ENCODE measurements at places on chromosomes 6 and 20. TPM values are rescaled to one million over a fixed set of nuclear protein-coding genes. Genes with fewer than 3 reads are reported as not detected.

DNA sequence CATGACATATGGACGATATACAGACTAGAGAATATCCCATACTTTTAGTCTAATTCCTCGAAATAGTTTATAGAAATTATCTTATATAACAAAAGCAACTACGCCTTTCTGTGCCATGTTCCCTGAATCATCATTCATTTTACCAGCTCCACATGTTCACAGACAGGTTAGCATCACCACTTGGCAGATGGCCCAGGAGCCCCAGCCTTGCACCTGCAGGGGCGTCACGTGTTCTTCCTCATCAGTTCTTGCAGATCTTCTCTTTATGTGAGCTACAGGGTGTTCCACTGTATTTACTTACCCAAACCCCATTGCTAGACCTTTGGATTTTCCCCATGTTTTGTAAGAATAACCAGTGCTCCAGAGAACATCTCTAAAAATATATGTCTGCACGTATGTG lies 12.6 kb upstream of the BNIP5 start:
- DNase-seq: no peak

DNA sequence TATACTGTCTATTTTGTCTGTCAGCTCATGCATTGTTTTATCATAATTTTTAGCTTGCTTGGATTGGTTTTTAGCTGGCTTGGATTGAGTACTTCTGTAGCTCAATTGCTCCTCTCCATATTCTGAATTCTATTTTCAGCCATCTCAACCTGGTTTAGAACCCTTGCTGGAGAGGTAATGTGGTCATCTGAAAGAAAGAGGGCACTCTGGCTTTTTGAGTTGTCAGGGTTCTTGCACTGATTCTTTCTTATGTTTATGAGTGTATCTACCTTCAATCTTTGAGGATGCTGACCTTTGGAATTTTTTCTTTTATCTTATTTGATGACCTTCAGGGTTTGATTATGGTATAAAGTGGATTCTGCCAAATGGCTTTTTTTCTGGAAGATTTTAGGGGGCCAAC lies 632.7 kb upstream of the ID4 start:
- DNase-seq: no peak

GRCh38 chr20:48930035-48930434 lies 8.5 kb downstream of the ARFGEF2 start:
- DNase-seq: no peak

DNA sequence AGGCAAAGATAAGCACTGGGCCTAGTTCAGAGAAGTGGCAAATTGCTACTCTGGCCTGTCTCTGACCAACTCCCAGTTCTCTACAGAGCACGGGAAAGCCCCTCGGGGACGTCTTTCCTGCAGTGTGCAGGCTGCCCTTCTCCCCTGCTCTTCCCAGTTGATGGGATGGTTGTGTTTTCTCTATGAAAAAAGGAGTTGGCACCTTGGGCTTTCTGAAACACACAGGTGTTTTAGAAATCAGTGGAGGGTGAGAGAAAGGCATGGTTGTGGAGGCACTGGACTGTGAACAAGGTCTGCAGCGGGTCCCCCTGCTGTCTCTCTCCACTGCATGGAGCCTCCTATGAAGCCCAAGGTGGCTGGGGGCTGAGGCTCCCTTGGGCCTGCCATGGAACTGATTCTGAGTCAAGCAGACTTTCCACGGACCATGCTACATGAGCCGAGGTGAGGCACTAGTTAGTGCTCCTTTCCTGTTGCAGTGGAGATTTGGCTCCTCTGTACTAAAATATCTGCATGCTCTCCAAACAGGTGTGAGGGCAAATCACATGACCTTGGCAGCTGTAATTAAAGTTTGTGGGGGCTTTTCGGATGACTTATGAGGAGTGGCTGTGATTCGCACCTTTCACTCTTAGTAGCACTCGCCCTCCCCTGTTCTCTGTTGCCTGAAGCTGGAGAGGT lies 16.3 kb downstream of the GTSF1L start:
- DNase-seq: no peak

DNA sequence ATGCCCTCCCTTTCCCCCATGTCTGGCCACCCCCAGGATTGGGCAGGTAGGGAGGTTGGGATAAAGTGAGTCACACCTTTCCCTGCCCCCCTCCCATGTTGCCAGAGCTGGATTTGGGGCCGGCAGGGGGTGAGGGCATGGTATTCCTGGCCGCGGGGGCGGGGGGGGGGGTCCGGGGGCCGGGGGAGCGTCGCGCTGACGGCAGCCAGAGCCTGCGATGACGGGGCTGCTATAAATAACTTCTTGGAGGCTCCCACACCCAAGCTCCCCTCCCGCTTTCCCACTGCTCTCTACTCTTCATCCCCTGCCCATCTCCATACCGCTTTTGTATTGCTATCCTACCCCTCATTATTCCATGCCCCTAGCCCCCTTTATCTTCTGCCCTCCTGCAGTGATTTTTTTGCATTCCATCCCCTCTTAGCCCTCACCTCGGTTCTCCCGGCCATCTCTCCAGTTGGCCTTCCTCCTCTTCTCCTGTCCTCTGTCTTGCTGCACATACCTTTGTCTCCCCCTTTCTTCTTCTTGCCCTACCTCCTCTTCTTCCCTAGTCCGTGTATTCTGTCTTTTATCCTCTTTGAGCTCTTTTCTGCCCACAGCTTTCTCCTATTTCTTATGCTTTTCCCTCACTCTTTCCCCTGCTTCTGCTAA lies 13.8 kb downstream of the SYNGAP1 start:
- DNase-seq: no peak

DNA sequence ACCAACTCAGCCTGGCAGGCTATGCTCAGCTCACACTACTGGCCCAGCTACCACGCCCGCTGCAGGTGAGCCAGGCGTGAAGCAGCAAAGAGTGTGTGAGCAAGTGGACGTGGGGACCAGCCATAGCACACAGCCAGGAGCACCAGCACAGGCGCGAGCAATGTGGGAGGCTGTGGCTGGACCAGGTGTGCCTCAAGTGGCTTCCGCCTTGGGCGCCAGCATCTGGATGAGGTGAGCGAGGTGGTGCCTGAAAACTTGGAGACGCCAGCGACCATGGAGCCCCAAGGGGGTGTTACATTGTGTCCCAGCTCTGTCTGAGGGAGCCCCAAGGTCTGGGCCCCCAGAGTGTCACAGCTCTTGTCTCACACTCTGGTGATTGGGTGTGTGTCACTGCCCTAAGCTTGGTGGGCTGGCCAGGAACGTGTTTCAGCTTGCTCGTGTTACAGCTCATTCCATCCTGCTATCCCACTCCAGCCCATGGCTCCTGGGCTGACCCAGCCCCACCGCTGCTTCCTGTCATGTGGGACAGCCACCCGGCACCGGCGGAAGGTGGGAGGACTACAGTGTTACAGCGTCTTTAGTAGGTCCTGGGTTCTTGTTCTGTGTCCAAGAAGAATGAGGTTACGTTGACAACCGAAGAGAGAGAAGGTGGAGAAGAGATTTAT lies 508.0 kb upstream of the MMS22L start:
- no peak for DNase-seq

DNA sequence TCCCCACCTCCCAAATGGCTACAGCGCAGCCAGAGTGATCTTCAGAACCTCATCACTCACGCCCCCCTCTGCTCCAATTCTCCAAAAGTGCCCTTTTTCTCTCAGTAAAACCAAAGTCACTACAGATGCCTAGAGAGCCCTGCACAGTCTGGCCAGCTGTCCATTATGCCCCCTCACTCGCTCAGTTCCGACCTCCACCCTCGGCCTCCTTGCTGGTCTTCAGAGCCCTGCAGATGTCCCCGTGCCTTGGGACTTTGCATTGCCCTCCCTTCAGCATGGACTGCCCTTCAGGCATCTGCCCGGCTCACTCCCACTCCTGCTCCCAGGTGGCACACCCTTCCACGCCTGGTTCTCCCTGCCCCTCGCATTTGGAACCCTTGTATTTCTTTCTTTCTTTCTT lies 1.1 kb upstream of the RAET1E start:
- DNase-seq: no peak

- peak; percentile 75 for DNase-seq
These were observed 258.6 kb downstream of the ADGB start for GRCh38 chr6:146857180-146857979.

DNA sequence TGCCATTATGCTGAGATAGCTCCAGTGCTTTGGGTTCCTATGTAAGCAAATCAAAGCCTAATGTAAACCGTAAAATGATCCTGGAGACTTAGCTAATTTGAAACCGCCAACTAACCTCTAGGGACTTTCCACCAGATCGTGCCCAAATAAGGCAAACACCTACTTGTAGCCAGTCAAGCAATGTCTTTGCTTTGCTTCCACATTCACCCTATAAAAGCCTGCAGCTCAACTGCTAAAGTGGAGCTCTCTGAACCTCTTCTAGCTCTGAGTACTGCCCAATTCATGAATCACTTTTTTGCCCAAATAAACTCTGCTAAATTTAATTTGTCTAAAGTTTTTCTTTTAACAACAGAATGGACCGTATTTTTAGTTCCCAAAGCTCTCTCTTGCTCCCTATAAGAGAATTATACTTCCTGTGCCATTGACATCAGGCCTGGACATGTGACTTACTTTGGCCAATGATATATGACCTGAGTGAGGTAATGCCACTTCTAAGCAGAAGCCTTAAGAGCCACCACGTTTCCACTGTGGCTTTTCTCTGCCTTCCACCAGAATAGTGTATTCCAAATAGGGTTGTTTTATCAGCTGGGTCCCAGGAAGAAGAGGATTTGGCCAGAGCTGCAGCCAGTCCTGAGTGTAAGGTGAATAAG lies 34.8 kb upstream of the PSMF1 start:
- no peak for DNase-seq

- DNase-seq: no peak
These were observed 5.4 kb downstream of the PTPN1 start for GRCh38 chr20:50515471-50516106.

DNA sequence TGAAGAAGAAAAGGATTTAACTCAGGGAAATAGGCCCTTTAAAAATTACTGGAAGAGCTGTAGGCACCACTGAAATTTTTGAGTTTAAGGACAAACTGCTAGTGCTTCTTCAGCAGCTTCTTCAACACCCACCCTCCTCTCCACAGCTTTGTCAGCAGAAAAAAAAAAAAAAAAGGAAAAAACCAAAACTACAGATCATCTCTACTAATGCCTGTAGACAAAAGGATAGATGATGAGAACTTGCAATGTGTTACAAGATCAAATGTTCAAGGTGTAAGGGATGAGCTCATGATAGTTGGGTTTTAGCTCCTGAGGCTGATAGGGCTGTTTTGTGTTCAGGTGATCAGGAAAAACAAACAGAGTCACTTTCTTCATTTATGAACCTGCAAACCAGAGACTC lies 55.2 kb upstream of the PREP start:
- DNase-seq: no peak

- DNase-seq: no peak
These were observed 8.1 kb upstream of the HBS1L start for GRCh38 chr6:135062735-135063134.

DNA sequence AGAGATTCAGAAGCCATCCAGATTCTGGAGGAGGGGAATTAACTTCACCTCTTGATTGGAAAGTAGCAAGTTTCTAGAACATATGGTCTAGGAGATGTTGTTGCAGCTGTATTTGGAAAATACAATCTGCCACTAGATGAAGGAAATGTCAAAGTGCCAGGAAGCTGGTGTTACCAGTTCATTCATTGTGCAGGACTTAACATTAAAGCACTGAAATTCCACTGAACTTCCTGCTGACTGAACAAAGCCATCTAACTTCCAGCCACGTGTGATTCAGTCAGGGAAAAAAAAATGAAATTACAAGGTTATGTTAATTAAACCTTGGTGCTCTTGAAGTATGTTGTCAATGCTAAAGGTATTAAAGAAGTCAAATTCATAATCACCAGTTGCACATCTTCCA lies 321.5 kb upstream of the SASH1 start:
- DNase-seq: no peak

DNA sequence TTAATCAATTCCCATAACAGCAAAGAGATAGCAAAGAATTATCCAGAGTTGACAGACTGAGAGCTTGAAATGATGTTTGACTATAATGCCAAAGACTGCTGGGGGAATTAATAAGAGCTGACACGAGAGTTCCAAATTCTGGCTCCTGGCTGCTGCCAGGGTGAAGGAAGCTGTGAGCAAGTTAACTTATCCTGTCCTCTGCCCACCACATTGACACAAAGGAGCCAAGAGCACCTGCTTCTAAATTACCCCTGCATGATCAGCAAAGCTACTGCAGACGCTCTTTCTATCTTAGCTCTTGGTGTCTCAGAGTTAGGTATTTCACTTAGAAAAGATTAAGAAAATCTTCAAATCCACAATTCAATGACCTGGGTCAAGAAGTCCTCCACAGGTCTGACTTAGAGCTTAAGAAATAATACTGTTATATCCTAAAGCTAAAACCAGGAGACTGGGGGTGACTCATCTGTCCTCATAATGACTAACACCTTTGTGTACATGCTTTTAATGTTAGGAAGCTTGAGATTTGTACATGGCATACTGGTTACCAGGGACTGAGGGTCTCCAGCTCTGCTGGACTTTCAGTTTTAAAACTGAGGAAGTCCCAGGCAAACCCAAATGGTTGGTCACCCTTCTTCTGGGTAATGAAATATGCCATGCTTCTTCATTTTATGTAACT lies 13.2 kb upstream of the FRK start:
- DNase-seq: peak; percentile 76

DNA sequence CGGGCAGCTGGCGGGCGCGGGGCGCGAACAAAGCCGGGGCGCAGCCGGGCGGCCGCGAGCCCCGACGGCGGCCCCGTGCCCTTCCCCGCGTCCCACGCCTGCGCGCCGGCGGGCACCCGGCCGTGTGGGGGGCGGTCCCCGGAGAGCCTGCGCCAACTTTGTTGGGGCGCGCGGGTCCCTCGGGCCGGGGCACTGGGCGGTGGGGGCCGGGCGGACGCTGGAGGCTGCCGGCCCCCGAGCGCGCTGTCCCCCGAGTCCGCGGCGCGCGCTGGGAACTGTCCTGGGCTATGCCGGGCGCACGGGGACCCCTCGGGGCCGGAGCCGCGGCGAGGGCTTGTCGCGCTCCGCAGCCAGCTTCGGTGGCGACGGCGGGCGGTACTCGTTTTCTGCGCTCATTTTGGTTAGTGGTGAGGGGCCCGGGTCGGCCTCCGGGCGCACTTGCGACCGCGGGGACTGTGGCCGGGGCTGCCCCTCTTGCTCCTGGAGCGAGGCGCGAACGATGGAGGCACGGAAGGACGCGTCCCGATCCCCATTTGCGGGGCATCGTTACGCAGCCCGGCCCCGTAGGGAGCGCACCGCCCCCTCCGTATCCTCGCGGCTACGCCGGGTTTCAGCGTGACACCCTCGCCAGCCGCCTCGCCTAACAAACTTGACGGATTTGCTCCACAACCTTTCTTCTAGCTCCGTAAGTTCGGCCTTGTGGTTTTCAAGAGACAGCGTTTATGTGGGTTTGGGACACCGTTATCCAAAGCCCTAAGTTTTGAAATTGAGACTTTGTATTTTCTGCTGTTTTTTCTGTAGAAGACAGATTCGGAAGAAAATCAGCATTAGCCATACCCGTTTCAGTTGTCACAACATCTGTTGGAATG lies 622 bp downstream of the SS18L1 start:
- no peak for DNase-seq

TAF11 gene
- total RNA-seq: 63.7 TPM

FKBP1A gene
- total RNA-seq: 75.3 TPM

GLP1R gene
- total RNA-seq: not detected

KIF3B gene
- 12.9 TPM for total RNA-seq

SSTR4 gene
- not detected for total RNA-seq

MAK gene
- not detected for total RNA-seq

PSORS1C1 gene
- 0.53 TPM for total RNA-seq

ID4 gene
- 13.6 TPM for total RNA-seq
